ENCODE measurements at places on chromosomes 3 and 15. TPM values are rescaled to one million over a fixed set of nuclear protein-coding genes. Genes with fewer than 3 reads are reported as not detected.

The IMPG2 gene
- not detected for polyA plus RNA-seq

The CKMT1B gene
- polyA plus RNA-seq = 153 TPM

The LINGO1 gene
- 1.7 TPM for polyA plus RNA-seq

The SNX22 gene
- 0.23 TPM for polyA plus RNA-seq

The CIP2A gene
- 1.6 TPM for polyA plus RNA-seq

The INSYN1 gene
- 0.60 TPM for polyA plus RNA-seq

The PLCB2 gene
- polyA plus RNA-seq = 2.4 TPM

The BNIP2 gene
- 33.5 TPM for polyA plus RNA-seq

DNA sequence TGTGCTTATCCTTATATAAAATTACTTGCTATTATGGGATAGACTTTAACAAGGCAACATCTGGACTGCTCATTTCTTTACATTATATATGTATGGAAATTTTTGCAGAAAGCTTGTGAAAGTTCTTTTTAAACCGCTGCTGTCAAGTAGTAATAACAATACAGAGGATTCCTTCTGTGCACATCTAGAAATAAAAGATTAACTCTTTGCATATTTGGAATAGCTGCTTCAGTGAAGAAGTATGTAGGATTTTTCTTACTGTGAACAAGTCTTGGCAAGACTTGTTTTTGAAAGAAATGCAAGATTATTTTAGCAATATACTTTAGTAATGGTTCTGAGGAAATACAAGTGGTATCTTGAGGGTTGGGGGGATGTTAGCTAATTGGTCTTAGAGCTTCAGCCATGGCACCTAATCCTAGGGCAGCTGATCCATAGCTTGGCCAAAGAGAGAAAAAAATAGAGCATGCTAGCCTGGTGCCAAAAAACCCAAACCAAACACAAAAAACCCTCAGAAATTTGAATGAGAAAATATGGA lies 4.3 kb downstream of the PRKCI start:
- H3K27ac ChIP-seq = no peak overlapping the region
- H3K27me3 ChIP-seq = no peaks in the 10 kb centered on the region
- DNase-seq = no peak
- peaks cover 35% of the 10 kb centered on the region for H3K4me1 ChIP-seq
- no peak overlapping the region for H3K4me3 ChIP-seq

DNA sequence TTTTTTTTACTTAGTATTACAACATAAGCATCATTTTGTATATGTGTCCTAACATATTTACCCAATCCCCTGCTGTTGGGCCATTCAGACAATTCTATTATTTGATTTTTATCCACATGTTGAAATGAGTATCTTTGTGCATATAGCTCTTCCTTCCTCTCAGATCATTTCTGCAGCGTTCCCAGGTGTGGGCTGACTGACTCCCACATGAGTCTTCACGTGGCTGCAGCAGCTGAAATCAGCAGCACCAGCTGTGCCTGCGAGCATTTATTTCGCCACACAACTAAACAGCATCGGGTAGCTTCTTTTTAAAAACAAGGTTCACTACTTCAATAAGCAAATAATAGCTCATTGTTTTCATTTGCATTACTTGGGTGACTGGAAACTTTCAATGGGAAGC lies 44.5 kb upstream of the PDE8A start:
- H3K4me3 ChIP-seq = no peak overlapping the region
- H3K27me3 ChIP-seq = no peaks in the 10 kb centered on the region

DNA sequence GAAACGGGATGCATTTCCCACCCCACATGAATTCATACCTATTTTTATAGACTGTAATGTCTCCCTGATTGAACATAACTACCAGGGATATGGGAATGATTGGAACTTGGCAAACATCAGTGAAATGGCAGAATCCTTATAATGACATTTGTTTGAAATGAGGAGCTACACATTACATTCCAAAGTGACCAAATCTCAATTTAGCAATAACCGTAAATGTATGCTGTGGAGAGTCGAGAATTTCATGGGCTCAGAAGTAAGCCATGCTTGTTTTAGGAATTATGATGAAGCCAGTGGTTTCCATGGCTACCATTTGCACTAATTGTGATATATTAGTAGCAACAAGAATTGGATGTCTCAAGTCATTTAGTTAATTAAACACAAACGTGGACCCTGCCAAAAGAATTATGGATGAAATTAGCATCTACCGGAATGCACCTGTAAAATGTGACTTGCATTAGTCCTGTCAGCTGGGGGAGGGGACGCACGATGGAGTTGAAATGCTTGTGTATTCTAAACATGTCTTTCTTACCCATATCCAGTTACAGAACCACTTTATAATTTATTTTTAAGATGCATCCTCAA lies 760.2 kb downstream of the GRM7 start:
- H3K4me1 ChIP-seq = no peaks in the 10 kb centered on the region
- DNase-seq = no peak
- H3K27ac ChIP-seq = no peak overlapping the region
- no peaks in the 10 kb centered on the region for H3K36me3 ChIP-seq
- no peak overlapping the region for H3K4me3 ChIP-seq

- H3K27me3 ChIP-seq = no peaks in the 10 kb centered on the region
- no peak overlapping the region for H3K27ac ChIP-seq
- H3K4me1 ChIP-seq = no peaks in the 10 kb centered on the region
- DNase-seq = no peak
These were observed 76.1 kb downstream of the SCN10A start for GRCh38 chr3:38739931-38740330.

GRCh38 chr3:125163739-125164601 lies 48.6 kb downstream of the SLC12A8 start:
- no peak overlapping the region for H3K4me3 ChIP-seq
- H3K27ac ChIP-seq = no peak overlapping the region
- peaks cover 15% of the 10 kb centered on the region for H3K4me1 ChIP-seq

- H3K4me3 ChIP-seq = no peak overlapping the region
- no peaks in the 10 kb centered on the region for H3K27me3 ChIP-seq
- DNase-seq = no peak
- no peak overlapping the region for H3K27ac ChIP-seq
These were observed 74.6 kb downstream of the REC114 start for GRCh38 chr15:73517566-73517965.

- no peaks in the 10 kb centered on the region for H3K36me3 ChIP-seq
- DNase-seq = no peak
- H3K4me1 ChIP-seq = no peaks in the 10 kb centered on the region
- H3K27ac ChIP-seq = no peak overlapping the region
- H3K27me3 ChIP-seq = no peaks in the 10 kb centered on the region
These were observed 27.0 kb downstream of the NDUFB4 start for GRCh38 chr3:120622870-120623726.

- no peak overlapping the region for H3K4me3 ChIP-seq
- no peak for DNase-seq
- no peaks in the 10 kb centered on the region for H3K36me3 ChIP-seq
- H3K27me3 ChIP-seq = no peaks in the 10 kb centered on the region
These were observed 23.5 kb upstream of the TSC22D2 start for GRCh38 chr3:150384296-150385212.

DNA sequence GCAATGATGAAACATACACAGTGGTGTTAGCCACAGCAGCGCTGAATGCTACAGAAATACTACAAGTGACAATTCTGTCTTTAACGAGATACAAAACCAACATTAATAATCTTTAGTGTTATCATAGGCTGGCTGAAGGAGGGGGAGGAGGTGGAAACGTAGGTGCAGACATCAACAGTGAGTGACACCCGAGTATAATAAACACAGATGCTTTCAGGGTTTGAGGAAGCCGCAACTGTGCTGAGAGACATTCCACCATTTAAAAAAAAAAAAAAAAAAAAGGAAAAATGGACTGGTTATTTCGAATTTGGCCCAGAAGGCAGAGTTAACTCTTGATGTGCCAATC lies 4.3 kb upstream of the IGDCC3 start:
- no peak for DNase-seq
- H3K27me3 ChIP-seq = no peaks in the 10 kb centered on the region
- no peaks in the 10 kb centered on the region for H3K36me3 ChIP-seq
- no peak overlapping the region for H3K4me3 ChIP-seq

GRCh38 chr3:190558316-190558715 lies 44.4 kb downstream of the IL1RAP start:
- H3K4me3 ChIP-seq = no peak overlapping the region
- H3K4me1 ChIP-seq = no peaks in the 10 kb centered on the region
- no peaks in the 10 kb centered on the region for H3K36me3 ChIP-seq
- DNase-seq = no peak
- H3K27me3 ChIP-seq = no peaks in the 10 kb centered on the region
- no peak overlapping the region for H3K27ac ChIP-seq

GRCh38 chr3:182911782-182912111 lies 68.6 kb downstream of the DCUN1D1 start:
- H3K27me3 ChIP-seq = no peaks in the 10 kb centered on the region
- no peak overlapping the region for H3K27ac ChIP-seq
- H3K4me3 ChIP-seq = no peak overlapping the region
- H3K36me3 ChIP-seq = no peaks in the 10 kb centered on the region
- DNase-seq = no peak
- H3K4me1 ChIP-seq = no peaks in the 10 kb centered on the region

GRCh38 chr15:80837006-80837405 lies 57.8 kb downstream of the CEMIP start:
- H3K4me1 ChIP-seq = peaks cover 5% of the 10 kb centered on the region
- H3K27ac ChIP-seq = peak overlapping the region; percentile 56
- DNase-seq = no peak
- no peak overlapping the region for H3K4me3 ChIP-seq
- H3K36me3 ChIP-seq = no peaks in the 10 kb centered on the region

GRCh38 chr3:43074901-43075689 lies 30.8 kb downstream of the POMGNT2 start:
- H3K27ac ChIP-seq = no peak overlapping the region
- no peak for DNase-seq
- H3K27me3 ChIP-seq = no peaks in the 10 kb centered on the region
- H3K4me3 ChIP-seq = no peak overlapping the region

GRCh38 chr15:94225616-94226015 lies 5.7 kb upstream of the MCTP2 start:
- no peaks in the 10 kb centered on the region for H3K4me1 ChIP-seq
- H3K36me3 ChIP-seq = no peaks in the 10 kb centered on the region
- DNase-seq = no peak
- no peak overlapping the region for H3K4me3 ChIP-seq
- H3K27ac ChIP-seq = no peak overlapping the region
- no peaks in the 10 kb centered on the region for H3K27me3 ChIP-seq

DNA sequence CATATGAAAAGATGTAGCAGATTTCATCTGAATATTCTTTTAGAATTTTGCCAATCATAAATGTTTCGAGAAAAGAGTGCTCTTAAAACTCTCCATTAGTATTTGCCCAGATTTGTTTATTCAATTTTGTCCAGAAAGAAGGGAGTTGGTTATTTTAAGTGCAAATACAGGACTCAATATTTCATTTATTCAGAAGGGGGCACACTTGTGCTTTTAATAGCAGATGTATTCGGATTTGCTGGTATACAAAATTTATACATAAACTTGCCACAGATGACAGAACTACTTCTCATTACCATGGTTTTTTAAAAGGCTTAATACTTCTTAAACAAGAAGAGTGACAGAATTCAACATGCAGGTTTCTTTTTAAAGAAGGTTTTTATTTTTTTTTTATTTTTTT lies 69.8 kb upstream of the GRM7 start:
- H3K4me3 ChIP-seq = no peak overlapping the region
- H3K4me1 ChIP-seq = no peaks in the 10 kb centered on the region
- no peaks in the 10 kb centered on the region for H3K27me3 ChIP-seq
- H3K36me3 ChIP-seq = no peaks in the 10 kb centered on the region

- no peaks in the 10 kb centered on the region for H3K4me1 ChIP-seq
- no peaks in the 10 kb centered on the region for H3K36me3 ChIP-seq
- no peak overlapping the region for H3K4me3 ChIP-seq
- no peak overlapping the region for H3K27ac ChIP-seq
These were observed 48.7 kb upstream of the WDR72 start for GRCh38 chr15:53808058-53808706.

- no peak for DNase-seq
- H3K27me3 ChIP-seq = no peaks in the 10 kb centered on the region
These were observed 20.4 kb downstream of the RARRES1 start for GRCh38 chr3:158711886-158712285.

DNA sequence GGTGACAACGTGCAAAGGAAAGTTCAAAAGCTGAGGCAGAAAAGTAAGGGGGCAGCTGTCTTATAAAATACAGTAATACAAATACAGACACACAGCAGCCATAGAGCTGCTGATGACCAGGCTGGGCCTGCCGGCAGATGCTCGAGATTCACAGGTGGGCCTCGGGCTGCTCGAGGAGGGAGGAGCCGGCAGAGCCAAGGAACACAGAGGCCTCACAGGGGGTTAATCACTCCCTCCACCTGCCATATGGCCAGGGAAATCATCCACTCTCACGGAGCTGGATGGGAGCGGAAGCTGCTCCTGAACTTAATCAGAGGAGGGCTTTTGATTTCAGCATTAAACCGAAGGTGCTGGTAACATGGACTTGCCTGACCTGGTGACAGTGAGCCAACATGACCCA lies 29.6 kb upstream of the MGLL start:
- H3K4me1 ChIP-seq = no peaks in the 10 kb centered on the region
- DNase-seq = no peak
- no peaks in the 10 kb centered on the region for H3K36me3 ChIP-seq
- no peak overlapping the region for H3K27ac ChIP-seq
- H3K27me3 ChIP-seq = no peaks in the 10 kb centered on the region
- no peak overlapping the region for H3K4me3 ChIP-seq

DNA sequence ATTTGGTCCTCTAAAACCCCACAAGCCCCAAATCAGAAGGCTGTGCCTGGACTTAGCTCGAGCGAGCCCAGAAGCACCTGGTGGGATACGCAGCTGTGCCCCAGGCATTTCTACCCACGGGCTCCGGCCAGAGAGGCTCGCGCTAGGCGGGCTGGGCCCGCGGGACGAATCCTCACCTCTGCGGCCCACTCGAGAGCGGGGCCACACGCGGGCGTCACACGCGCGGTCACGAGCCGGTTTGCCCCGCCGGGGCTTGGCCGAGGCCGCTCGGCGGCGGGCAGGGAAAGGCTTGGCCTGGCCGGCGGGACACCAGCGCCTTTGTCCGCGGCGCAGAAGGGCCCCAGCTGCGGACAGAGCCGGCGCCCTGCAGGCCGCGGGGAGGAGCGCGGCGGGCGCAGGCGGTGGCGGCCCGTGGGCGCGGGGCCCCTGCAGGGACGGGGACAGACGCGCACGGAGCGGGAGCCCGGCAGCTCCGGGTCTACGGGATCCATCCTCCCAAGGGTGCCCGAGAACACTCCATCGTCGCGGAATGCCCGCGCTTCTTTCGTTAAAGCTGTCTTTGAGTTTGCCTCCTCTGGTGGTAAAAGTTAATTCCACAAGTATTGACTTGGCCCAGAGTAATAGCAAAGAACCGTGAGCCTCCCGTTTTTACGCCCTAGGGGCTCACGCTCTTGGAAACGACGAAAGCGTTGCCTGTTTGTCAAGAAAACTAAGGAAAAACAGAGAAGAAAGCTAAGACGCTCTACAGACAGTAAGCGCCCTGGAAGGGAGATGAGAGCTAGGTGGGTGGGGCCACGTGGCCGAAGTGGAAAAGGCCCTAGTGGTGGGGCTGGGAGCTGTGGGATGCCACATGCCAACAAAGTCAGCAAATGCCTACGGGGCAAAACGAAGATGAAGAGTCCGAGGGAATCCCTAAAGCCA lies 26.4 kb downstream of the TYRO3 start:
- H3K4me3 ChIP-seq = peak overlapping the region; percentile 16
- no peaks in the 10 kb centered on the region for H3K36me3 ChIP-seq
- H3K27me3 ChIP-seq = no peaks in the 10 kb centered on the region
- no peak for DNase-seq

- peaks cover 3% of the 10 kb centered on the region for H3K4me1 ChIP-seq
These were observed 34.2 kb downstream of the LIPC start for GRCh38 chr15:58465866-58466517.

GRCh38 chr3:111727843-111728565 lies 131.1 kb upstream of the PHLDB2 start:
- peaks cover 23% of the 10 kb centered on the region for H3K4me1 ChIP-seq
- no peak overlapping the region for H3K27ac ChIP-seq
- no peak overlapping the region for H3K4me3 ChIP-seq
- DNase-seq = no peak
- no peaks in the 10 kb centered on the region for H3K36me3 ChIP-seq
- H3K27me3 ChIP-seq = no peaks in the 10 kb centered on the region

Data from sigmoid colon (tissue), 7 donors.